ENCODE measurements at places on chromosomes 16 and 17.

GRCh38 chr17:41456204-41456603 is 11.0 kb downstream of the KRT32 start:
- peaks cover 36% of the 10 kb centered on the region for H3K4me1 ChIP-seq
- H3K27me3 ChIP-seq: no peaks in the 10 kb centered on the region
- no peak for DNase-seq
- no peaks in the 10 kb centered on the region for H3K36me3 ChIP-seq
- no peak overlapping the region for H3K4me3 ChIP-seq

DNA sequence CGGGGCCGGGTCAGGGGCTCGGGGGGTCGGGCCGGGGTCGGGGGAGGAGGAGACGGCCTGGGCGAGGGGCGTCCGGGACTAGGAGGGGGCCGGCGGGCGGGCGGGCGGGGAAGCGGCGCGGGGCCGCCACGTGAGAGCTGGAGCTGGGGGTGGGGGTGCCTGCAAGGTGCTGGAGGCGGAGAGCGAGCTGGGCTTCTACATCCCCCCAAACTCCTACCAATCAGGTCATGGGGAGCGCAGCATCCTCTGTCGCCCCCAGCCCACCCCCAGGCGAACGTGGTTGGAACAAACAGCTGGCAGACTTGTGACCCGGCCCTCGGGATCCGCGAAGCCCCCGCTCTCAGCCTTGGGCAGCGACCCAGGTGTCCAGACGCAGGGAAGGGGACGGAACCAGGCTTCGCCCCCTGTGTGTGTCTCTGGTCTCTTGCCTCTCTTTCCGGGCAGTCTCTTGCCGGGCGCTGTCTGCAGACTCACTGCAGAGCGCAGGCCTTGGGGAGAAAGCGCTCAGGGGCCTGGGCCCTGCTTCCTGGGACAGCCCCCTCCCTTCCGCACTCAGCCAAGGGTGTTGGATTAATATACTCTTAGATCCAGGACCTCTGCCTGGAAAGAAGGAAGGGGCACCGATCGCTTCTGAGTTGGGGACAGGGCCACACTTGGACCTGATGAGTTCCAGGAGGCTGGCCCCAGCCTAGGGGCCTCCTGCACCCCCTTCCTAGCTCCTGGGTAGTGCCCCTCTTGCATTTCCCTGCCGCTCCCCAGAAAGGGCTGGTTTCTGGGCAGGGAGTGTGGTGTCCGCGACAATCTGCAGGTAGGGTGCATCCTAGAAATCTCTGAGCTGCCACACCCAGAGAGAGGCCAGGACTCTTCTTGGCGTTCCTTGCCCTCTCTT is 722 bp downstream of the RASL10B start:
- no peaks in the 10 kb centered on the region for H3K36me3 ChIP-seq
- no peaks in the 10 kb centered on the region for H3K27me3 ChIP-seq

DNA sequence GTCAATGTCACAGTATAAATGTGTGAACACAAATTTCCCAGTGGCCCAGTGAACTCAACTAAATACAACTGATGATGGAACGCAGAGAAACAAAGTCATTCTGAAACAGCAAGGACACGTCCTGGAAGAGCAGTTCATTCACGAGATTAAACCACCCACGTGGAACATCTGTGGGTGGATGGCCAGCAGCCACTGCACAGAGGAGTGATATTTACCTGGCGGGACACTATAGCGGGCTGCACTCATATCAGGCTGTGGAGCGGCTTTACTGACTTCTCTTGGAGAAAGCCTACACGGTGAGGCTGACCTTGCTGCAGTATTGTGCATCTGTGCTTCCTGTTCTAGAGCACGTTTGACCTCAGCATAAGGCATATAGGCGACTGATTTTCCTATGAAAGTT is 87.3 kb downstream of the TTC19 start:
- DNase-seq: no peak
- H3K27me3 ChIP-seq: no peaks in the 10 kb centered on the region
- H3K4me1 ChIP-seq: peaks cover 16% of the 10 kb centered on the region
- H3K4me3 ChIP-seq: no peak overlapping the region

DNA sequence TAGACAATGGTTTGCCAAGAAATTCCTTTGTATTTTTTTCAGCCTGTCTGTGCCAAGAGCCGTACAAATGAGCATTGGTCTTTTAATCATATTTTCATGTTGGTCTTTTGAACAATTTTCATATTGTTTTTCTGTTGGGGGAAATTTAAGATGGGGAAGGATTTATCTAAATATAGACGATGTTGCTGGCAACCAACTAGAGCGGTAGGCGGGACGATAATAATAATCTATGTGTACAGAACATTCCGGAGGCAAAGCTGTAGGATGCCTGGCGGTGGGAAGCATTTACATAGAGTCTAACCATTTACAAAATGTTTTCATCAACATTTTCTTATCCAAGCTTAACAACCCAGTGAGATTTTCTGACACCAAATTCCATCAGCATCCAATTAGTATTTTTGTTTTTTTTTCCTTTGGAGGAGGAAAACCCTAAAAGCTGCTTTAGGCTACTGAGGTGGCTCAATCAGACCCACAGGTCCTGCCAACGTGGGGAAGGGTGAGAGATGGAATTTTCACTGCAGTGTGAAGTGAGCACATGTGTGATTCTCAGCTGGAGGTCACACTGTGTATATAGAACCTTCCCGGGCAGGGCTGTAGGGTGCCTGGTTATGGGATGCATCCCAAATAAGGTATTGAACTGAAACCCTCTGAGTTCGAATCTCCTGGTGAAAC is 11.7 kb upstream of the SEC14L1 start:
- no peaks in the 10 kb centered on the region for H3K27me3 ChIP-seq
- H3K36me3 ChIP-seq: no peaks in the 10 kb centered on the region
- H3K4me1 ChIP-seq: peaks cover 34% of the 10 kb centered on the region
- no peak overlapping the region for H3K4me3 ChIP-seq
- H3K27ac ChIP-seq: peak overlapping the region; percentile 5
- DNase-seq: no peak

DNA sequence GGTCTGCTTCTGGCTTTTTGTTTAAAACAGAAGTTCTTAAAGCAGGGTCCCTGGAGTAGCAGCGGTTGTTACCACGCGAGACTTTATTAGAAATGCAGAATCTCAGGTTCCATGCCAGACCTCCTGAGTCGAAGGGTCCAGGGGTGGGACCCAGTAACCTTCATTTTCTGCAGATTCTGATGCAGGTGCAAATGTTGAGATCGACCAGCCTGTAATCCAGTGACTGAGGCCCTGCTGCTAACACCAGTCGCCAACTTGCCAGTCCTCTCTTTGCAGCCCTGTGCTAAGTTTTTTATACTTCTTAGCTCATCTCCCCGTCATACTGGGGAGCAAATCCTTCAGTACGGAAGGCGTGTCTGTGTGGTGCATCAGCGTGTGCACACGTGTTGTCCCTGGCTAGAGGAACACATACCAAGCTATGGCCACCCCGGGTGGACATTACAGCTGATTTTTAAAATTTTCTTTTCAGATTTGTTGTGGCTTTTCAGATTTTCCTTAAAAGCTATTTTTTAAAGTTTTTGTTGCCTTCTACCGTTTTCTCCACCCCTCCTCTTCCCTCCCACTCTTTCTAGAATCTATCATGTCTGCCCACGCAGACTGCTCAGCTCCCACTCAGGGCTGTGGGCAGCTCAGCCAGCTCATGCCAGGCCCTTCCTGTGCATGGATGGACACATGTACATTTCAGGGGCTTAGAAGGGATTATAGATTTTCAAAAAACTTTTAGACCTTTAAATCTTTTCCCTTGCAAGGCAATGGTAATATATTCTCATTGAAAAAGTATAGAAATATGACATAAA is 57.7 kb downstream of the MEAK7 start:
- H3K36me3 ChIP-seq: no peaks in the 10 kb centered on the region
- no peak overlapping the region for H3K27ac ChIP-seq
- no peak for DNase-seq
- H3K4me3 ChIP-seq: no peak overlapping the region
- no peaks in the 10 kb centered on the region for H3K4me1 ChIP-seq
- H3K27me3 ChIP-seq: no peaks in the 10 kb centered on the region

DNA sequence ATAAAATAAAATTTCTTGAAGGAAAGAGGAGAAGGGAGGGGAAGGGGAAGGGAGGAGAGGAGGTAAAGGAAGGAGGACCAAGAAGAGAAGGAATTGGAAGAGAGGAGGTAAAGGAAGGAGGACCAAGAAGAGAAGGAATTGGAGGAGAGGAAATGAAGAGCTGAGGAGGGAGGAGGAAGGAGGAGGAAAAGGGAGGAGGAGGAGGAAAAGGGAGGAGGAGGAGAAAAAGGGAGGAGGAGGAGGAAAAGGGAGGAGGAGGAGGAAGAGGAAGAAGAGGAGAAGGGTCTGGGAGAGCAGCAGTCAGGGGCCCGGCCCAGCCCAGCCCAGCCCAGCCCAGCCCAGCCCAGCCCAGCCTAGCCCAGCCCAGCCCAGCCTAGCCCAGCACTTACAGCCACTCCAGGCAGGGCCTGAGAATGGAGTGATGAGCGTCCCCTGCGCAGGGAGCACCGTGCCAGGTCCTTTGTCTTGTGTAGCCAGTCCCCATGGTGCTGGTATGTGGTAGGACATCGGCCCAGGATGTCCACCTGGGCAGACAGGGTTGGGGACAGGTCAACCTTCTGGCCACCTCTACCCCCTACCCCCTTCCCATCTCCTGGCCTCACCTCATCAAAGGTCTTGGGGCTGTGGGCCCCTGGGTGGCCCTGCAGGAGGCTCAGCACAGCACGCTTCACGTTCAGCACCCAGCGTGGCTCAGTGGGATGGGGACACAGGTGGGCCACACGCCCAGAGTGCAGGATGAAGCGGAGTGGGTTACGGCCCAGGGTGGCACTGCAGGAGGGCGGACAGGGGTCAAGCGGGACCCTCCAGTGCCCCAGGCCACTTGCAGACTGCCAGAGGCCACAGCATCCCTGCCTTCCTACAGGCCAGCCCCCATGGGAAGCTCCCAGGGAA is 70.9 kb downstream of the LITAF start:
- DNase-seq: no peak
- no peak overlapping the region for H3K4me3 ChIP-seq
- H3K36me3 ChIP-seq: no peaks in the 10 kb centered on the region
- H3K27me3 ChIP-seq: no peaks in the 10 kb centered on the region
- no peaks in the 10 kb centered on the region for H3K4me1 ChIP-seq

- H3K4me1 ChIP-seq: no peaks in the 10 kb centered on the region
- H3K27ac ChIP-seq: no peak overlapping the region
- H3K4me3 ChIP-seq: no peak overlapping the region
Observed at GRCh38 chr16:26120729-26121128, 429.0 kb downstream of the HS3ST4 start.

Data from vagina (tissue), 2 donors.